ENCODE measurements at places on chromosomes 11 and 22.

GRCh38 chr11:5738431-5738830 is 2.2 kb downstream of the OR56B1 start:
- DNase-seq = no peak

GRCh38 chr11:13446444-13446843 is 16.6 kb downstream of the BTBD10 start:
- DNase-seq = no peak

- no peak for DNase-seq
Observed at GRCh38 chr11:12537778-12538401, 136.3 kb upstream of the TEAD1 start.

DNA sequence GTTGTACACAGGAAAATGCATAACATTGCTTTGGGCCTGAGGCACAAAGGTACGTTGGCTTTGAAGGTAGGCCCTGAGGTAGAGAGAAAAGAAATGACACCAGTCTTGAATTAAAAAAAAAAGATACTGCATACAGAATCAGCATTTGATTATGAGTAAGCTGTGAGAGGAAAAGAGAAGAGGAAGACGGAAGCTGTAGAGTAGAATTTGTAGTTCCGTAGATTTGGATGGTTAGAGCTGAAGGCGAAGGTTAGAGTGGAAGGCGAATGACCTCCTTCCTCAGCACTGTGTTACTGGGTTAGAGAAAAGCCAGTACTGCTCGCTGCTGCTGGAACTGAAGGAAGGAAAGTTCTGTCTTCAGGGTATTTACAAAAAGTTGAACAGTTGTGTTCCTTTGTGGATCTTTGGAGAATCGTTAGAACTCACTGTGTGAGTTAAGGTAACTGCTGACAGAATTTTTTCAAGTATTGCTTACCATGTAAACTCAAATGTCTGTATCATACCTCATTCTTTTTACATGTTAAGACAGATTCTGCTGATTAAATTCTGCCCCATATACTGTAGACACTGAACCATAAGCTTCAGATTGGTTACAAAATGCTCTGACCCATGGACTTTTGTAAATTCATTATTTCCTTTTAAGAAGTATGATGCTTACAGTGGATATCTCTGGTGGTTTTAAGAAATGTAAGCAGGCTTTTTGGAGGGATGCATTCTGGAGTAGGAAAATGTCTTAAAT is 50.2 kb downstream of the MCAM start:
- no peak for DNase-seq

DNA sequence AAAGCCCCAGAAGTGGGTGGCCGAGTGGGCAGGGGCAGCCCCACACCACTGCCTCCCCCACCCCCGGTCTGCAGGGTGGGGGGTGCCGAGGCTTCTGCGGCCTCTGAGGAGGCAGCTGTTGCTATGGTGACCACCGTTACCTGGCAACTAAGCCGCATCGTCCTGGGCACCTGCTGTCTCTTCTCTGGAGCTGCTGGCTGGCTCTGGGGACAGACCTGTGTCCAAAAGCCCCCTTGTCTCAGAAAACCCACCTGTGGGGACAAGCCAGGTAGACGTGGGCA is 79.9 kb upstream of the PRR5 start:
- DNase-seq = peak; percentile 83

DNA sequence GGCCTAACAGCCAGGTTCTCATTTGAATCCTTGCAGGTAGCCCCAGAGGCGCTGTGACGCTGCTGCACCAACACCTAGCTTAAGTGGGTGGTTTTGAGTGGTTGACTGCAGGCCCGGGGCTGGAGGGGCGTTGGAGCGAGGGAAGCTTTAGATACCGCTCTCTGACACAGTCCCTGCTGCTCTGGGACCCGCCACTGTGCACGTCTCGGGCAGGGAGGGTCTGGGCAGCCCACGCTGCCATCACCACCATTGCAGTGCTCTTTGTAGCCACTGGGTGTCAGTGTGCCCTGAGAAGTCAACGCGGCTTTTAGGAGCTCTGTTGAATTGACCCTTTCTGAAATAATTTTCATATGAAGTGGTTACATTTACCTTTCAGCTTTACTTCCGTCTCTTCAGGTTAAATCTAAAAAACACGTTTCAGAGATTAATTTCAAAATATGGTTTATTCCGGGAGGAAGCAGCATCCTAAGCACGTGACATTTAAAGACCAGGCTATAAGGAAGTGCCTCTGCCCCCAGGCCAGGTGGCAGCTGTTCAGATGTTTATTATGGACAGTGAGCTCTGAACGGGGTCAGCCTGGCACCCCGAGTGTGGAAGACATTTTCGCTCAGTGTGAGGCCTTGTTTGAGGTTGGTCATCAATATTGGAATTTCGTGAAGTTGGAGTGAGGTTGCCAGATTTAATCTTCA is 30.9 kb upstream of the PARVB start:
- peak; percentile 83 for DNase-seq

- DNase-seq = no peak
Observed at GRCh38 chr11:72723508-72723907, 28.7 kb downstream of the ARAP1 start.

DNA sequence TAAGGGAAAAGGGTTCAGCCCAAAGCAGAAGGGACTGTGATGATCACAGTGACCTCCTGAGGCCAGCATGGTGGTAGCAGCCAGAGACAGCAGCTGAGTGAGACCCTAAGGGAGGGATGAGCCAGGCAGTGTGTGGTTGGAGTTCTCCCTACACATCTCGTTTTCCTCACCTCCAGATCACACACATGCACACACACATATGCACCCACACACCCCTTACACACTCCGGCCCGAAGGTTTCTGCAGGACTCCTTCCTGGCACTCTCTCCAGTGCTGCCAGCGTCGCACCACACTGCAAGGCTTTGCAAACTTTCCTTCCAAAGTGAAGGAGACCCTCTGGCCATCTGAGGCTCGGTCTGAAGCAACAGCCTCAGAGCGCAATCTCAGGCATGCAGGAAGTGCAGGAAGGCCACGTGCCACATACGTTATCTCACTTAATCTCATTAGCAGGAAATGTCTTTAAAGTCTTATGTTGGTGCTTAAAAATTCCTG is 26.9 kb upstream of the TP53I11 start:
- DNase-seq = peak; percentile 49

GRCh38 chr11:64090806-64091516 is 55.2 kb downstream of the FLRT1 start:
- DNase-seq = peak; percentile 64

DNA sequence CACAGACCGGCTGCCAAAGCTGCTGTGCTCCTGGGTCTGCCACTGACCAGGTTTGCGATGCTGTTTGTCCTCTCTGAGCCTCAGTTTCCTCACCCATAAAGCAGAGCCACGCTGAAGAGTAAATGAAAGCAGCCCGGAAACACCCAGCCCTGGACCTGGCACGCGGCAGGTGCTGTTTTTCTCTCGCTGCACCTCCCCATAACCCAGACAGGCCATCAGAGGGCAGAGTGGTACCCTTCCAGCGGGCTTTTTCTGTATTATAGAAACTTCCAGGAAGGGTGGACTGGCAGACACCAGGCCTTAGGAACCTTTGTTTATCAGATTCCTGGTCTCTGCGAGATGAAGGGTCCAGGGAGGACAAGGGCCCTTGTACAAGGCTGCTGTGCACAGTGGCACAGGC is 17.9 kb upstream of the FGF19 start:
- peak; percentile 49 for DNase-seq

DNA sequence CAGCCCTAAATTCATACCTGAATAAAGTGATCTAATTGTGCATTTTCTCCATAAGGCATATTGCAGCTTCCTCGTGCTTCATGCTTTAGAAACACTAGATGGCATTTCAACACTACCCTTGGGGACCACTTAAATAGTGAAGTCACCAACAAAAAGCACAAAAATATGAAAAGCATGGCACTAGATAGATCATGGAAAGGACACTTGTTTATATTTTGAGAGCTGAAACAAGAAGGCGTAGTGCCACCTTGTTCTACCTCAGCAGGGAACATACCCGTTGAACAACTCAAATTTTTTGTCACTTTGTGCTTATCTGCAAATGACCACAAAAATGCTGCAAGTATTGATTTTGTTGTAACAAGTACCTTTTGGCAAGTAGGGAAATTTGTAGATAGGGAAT is 8.6 kb downstream of the TBCEL start:
- no peak for DNase-seq

DNA sequence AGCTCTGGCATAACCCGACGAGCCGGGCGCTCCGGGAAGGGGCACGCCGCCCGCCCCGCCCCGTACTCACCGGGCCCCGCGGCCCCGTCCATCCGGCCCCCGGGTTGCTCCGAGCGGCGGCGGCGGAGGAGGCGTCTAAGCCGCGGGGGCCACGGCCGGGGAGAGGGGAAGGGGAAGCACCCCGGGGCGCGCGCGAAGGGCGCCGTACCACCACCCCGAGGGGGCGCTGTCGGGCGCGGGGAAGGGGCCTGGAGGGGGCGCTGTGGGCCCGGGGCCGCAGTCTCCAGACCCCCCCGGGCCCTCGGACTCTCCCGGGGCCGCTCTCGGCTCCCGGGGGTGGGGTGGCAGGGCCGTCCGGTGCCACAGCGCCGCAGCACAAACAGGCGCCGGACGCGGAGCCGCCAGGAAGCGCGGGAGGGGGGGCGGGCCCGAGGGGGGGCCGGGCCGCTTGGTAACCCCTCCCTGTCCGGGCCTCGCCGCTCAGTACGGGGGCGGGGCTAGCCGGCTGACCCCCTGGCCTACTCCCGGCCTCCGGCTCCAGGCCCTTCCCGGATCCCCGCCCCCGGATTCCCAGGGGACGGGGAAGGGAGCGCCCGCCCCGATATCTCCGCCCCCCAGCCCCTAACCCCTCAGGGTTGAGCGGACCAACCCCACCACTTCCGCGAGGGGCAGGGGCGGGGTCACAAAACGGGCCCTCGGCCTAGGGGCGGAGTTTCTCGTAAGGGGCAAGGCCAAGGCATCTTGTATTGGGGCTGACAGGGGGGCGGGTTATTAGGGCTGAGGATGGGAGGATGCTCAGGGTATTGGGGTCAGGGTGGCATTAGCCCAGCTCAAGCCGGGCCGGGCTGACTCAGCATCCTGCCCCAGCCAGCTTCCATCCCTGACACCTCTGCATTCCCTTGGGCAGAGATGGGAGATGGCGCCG is at the start of the genes EML3 and ROM1:
Gene EML3, minus strand, starts transcription at position 410 of the 925 bp plus-strand sequence. Its CDS starts 318 bp downstream, at position 92.
Gene ROM1, plus strand, starts transcription at position 892 of the 925 bp plus-strand sequence. Its CDS starts 25 bp downstream, at position 917.
- peak; percentile 97 for DNase-seq

GRCh38 chr22:33455036-33455435 is 396.9 kb upstream of the SYN3 start:
- DNase-seq = no peak

GRCh38 chr11:104619751-104620150 is 278.5 kb downstream of the CASP12 start:
- no peak for DNase-seq

DNA sequence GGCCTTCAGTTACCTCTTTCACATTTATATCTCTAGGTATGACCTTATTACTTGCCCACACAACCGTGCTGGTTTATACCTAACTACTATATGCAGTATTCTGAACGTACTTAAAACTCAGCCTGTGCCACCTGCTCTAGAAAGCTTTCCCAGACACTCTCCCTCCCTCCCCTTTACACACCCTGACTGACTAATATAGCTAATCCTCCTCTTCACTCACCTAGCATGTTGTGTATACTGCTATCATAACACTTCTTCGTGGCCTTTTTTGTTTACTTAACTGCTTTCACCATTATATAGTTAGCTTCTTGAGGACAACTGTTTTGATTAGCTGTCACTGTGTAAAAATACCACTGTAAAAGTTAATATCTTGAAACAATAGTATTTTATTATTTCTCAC is 23.5 kb downstream of the RNF214 start:
- no peak for DNase-seq

GRCh38 chr11:114377612-114378267 is 22.6 kb downstream of the C11orf71 start:
- DNase-seq = no peak

GRCh38 chr22:44574640-44575380 is 76.8 kb upstream of the RTL6 start:
- DNase-seq = no peak

DNA sequence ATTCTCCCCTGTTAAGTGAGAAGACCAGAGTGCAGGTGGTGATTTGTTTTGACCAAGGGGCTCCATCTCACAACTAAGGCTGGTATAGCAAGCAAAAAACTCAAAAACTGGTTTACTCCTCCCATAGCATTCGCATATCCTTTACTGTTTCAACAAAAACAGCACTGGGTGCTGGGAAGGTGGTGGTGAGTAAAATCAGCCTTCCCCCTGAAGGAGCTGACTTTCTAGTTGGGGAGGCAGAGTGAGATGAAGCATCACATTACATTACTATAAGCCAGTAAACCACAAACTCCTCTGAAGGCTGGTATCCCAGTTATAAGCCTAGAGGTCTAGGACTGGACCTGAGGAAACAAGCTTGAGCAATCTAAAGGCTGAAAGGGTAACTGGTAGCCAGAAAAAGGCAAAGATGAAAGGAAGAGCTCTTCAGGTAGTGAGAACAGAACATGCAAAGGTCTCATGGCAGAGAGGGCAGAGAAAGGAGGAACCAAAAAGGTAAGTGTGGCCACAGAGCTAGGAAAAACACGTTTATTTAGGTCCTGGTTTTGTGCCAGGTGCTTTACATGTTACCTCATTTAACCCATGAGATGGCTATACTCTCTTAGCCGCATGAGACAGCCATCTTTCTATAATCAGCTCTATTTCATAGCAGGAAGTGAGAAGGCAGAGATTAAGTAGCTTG is 22.3 kb downstream of the TMEM123 start:
- no peak for DNase-seq

DNA sequence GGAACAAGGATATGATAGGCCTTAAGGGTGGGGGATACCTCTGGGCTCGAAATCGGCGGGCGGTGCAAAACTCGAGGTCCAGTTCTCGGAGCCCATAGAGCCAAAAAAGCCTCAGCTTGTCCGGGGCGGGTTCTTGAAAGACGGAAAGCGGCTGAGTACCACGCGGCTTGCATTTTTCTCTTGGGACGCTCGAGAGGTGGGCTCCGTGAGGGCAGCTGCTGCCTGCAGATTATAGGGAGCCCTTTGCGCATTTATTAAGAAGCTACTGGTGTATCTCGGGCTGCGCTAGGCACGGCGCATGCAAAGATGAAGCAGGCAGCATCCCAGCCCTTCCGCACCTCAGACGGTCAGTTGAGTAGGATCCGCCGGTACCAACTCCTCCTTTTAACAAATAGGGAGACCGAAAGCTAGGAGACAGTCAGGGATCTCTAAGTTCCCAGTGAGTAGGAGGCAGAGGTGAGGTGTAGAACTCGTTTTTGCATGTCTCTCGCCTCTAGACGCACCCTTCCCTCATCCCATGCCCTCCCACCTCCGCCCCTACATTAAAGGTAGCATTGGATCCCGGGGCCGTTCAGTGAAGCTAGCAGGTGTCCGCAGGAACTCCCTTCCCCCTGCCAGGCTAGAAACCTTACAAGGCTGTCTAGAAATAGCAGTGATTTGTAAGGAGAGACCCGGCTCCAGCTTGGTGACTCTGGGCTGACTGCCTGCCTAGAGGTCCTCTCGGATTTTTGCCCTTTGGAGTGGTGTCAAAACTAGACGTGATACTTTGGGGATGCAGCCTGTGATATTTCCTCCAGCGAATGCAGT is 768 bp downstream of the LDHA start:
- peak; percentile 54 for DNase-seq

- peak; percentile 62 for DNase-seq
Observed at GRCh38 chr11:108115500-108116140, 5.7 kb upstream of the ACAT1 start.

- peak; percentile 56 for DNase-seq
Observed at GRCh38 chr11:44634401-44635281, 69.2 kb downstream of the CD82 start.

Data from neural progenitor cell (in vitro differentiated cells).